ENCODE measurements at places on chromosomes 16 and 17.

- no peak for DNase-seq
Measured at GRCh38 chr17:41624208-41625101, at the start of gene KRT17. TSS of gene KRT17 (minus strand) at chr17:41624575. CDS start at chr17:41624509, 66 bp downstream.

DNA sequence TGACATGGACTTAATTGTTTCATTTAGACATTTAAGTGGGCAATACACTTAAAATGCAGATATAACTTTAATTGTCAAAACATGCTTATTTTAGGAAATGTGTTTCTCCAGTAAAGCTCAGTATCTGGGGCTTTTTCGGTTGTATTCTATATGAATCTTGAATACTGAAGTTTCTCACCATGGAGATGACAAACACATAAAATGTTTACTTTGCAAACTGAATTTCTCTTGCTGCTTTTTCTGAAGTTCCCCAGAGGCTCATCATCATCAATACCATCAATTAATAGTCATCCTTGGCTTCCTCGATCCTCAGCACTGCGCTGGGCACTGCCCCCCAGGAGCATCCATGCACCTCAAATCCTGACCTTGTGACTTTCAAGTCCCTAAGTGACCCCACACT lies 227.3 kb downstream of the WWOX start:
- DNase-seq = no peak

DNA sequence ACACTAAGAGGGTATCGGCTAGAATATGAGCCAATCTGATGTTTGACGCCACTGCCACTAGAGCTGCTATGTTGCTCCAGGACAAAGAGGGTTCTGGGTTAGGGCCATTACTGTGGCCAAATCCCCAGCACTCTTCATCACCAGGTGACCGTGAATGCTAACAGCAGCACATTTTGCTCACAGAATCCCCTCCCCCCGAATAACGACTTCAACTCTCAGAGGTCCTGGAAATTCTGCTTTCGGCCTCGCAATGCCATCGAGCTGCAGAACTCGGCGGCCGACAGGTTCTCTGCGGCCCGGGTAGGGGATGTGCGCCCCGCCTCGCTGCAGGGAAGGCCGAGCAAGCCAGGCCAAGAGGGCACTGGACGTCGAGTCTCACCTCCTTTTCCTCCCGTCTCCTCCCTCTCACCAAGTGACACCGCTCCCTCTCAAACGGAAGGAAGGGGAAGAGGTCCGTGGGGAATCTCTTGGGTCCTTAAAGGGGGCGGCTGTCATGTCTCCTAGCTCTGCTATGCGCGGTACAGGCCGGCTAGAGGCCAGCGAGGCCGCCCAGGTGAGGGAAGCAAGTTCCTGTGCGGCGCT lies 31.9 kb downstream of the CDK5R1 start:
- no peak for DNase-seq

DNA sequence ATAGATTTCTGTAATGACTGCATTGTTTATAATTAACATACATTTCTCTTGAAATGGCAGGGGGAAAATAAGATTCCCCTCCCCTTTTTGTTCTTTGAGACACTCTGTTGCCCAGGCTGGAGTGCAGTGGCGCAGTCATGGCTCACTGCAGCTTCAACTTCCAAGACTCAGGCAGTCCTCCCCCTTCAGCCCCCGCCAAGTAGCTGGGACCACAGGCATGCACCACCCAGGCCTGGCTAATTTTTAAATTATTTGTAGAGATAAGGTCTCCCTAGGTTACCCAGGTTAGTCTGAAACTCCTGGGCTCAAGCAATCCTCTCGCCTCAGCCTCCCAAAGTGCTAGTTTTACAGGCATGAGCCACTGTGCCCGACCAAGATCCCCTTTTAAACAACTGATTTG lies 67.7 kb downstream of the KATNIP start:
- no peak for DNase-seq

DNA sequence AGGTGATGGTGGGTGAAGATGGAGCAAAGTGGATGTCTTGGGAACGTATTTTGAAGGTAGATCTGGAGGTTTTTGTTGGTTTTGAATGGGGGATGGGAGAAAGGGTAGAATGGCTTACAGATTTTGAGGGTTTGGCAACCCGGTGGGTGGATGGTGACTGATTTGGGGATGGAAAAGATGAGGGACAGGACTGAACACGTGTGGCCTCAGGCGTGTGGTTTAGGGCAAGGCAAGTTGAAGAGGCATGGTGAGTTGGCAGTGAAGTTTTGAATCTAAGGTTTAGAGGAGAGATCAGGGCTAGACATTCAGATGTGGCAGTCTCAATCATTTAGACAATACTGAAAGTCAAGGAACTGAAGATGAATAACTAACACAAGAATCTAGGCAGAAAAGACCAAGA lies 5.0 kb upstream of the DCTPP1 start:
- DNase-seq = no peak

DNA sequence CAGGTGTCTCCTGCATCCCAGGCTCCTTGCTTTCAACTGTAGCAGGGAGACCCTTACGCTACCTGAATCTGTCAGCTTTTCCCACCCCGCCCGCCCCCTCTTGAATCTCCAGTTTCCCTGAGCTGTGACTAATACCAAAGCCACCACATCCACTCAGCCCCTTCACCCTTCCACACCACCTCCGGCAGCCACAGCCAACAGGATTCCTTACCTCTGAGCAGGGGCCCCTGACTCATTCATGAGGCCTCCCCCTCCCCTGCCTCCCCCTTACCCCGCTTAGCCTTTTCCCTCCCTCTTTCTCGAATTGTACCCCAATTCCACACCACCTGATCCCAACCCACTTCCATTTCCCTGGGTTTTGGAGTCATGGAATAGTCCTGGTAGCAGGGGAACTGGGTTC lies 2.3 kb downstream of the STX1B start:
- DNase-seq = no peak

- DNase-seq = no peak
Measured at GRCh38 chr17:81557276-81558114, 5.3 kb upstream of the FAAP100 start.

- DNase-seq = no peak
Measured at GRCh38 chr17:14919094-14919493, 346.0 kb downstream of the PMP22 start.

GRCh38 chr16:2752850-2753732 lies 653 bp downstream of the SRRM2 start:
- peak; percentile 87 for DNase-seq

- no peak for DNase-seq
Measured at GRCh38 chr16:86134802-86135461, 236.0 kb downstream of the IRF8 start.

DNA sequence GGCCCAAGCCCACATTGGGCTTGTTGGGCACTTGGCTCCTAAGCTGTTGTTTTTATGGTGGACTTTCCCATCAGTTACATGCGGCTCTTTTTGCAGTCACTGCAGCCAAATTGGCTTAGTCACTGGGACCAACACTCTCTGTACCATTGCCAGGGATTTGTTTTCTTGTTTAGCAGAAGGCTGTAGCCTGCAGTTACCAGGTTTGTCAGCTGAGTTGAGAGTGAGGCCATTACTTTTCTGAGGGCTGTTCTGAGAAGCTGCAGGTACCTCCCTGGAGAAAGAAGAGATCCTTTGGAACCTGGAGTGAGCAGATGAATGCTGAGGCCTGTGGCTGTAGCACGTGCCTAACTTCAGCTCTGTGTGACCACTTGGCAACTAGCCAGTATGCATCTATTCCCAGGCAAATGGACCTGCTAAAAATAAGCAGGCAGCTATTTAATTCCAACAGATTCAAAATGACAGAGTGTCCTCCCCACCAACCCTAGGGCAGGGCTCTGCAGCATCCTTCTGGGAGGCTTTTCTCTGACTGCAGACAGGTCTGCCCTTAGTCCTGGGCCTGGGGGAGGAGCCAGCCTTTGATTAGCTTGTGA lies 12.9 kb downstream of the AKAP1 start:
- no peak for DNase-seq

GRCh38 chr17:81091154-81091553 lies 56.2 kb downstream of the BAIAP2 start:
- DNase-seq = no peak

GRCh38 chr17:9308069-9308468 lies 267.6 kb downstream of the STX8 start:
- DNase-seq = no peak

DNA sequence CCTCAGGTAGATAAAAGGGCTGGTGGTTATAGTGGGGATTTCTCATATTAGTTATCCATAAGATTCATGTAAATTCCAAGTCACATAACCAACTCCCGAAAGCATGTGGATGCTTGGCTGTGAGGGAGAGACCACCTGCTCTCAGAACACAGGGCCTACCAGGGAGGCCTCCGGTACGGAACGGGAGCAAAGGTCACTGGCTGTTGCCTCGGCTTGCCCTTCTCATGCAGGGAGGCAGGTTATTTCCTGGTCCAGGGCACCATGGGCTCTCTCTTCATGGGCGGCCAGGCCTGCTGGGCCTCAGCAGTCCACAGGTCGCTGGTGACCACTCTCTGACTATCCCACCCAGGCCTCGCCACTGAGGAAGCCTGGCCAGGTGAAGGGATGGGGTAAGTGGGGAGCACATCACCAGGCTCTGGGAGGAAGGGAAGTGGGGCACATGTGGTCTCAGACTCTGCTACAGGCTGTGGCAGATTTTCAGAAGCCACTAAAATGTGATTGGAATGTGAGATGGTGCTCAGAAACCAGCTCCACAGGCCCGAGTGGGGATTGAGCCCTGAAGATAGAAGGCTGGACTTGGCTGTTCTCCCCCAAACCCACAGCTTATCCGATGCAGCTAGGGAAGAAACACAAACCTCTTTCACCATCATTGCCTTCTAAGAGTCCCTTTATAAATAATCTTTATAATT lies 45.4 kb downstream of the HNF1B start:
- no peak for DNase-seq

- no peak for DNase-seq
Measured at GRCh38 chr17:66835476-66835875, 559 bp downstream of the CACNG5 start.

GRCh38 chr17:683499-684254 lies 31.0 kb downstream of the VPS53 start:
- DNase-seq = no peak

DNA sequence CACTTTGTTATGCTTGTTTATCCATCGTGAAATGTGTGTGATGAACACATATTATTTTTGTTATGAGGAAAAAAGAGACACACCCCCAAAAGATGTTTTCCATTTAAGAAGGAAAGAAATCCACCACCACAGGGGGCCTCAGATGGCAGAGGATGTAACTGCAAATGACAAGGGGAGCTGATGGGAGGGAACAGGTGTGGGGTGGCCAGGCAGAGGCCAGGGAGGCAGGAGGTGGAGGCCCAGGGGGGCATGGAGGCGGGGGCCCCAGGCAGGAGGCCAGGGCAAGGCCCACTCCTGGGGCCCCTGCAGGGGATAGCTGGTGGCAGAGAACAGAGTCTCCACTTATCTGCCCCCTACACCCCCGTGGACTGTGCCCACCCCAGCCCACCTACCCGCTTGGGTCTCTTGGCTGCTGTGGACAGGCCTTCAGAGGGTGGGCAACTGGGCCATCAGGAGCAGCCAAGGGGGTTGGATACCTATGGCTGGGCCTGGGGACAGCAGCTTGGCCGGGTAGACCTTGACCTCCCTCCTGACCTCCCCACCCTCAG lies 28.0 kb downstream of the PPL start:
- DNase-seq = no peak

- no peak for DNase-seq
Measured at GRCh38 chr17:78237401-78238012, 6.1 kb downstream of the TMEM235 start.

- peak; percentile 66 for DNase-seq
Measured at GRCh38 chr16:1300664-1301476, 8.6 kb upstream of the UBE2I start.

DNA sequence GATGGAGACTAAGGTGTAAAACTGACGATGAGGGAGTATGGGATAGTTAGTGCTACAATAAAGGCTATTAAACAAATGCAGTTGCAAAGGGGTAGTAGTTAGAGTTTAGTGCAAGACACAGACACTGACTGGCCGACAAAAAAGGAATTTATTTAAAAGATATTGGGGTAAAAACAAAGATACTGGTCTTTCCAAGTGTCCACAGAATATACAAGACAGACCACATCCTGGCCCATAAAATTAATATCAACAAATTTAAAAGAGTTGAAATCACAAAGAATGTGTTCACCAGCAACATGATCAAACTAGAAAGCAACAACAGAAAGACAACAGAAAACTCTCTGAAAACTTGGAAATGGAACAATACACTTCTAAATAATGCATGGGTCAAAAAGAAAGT lies 54.7 kb downstream of the CFDP1 start:
- DNase-seq = no peak

DNA sequence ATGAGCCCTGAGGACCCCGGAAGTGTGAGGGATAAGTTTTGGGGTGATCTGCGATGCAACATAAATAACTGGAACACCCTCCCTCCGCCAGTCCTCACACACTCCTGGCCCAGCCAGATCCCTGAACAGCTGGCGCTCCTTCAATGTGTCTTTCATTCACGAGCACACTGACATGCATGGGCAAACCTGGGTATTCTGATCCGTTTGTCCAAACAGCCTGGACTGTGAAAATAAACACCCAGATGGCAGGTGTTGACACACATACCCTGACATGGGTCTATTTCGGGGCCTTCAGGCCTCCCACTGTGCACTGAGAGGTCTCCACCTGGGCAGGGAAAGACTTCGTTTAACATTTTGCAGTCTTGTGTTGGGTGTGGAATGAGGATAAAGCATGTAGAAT lies 3.0 kb upstream of the CPNE2 start:
- no peak for DNase-seq

- DNase-seq = peak; percentile 50
Measured at GRCh38 chr16:87127061-87127765, 190.0 kb downstream of the C16orf95 start.

- no peak for DNase-seq
Measured at GRCh38 chr17:80675438-80676095, 130.9 kb downstream of the RPTOR start.

GRCh38 chr17:27871407-27871806 lies 21.8 kb downstream of the LYRM9 start:
- no peak for DNase-seq

GRCh38 chr17:35953720-35954119 lies 10.2 kb upstream of the LYZL6 start:
- no peak for DNase-seq
